ENCODE measurements at places on chromosomes 4 and X.

DNA sequence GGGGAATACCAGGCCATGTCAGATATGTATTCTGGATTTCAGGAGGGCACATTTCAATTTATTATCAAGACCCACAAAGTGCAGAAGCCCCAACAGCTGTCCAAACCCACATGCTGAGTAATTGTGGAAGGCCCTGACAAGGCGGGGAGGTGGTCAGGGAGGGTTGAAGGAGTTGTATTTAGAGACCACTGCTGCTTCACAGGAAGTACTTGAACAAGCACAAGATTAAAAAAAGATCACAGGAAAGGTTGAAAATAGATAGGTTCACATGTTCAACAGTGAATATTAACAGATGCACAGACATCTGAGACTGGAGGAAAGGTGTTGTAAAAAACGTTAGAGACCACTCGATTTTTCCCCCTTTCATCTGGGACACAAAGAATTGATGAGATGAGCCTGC is 17.9 kb downstream of the ATP8A1 start:
- no peaks in the 10 kb centered on the region for H3K36me3 ChIP-seq
- no peak for DNase-seq
- no peaks in the 10 kb centered on the region for H3K27me3 ChIP-seq
- no peak overlapping the region for H3K27ac ChIP-seq

- peak overlapping the region; percentile 93 for H3K27ac ChIP-seq
- DNase-seq: no peak
- H3K36me3 ChIP-seq: no peaks in the 10 kb centered on the region
- H3K4me1 ChIP-seq: no peaks in the 10 kb centered on the region
Observed at GRCh38 chr4:139554642-139554892, 1.5 kb downstream of the SETD7 start.

DNA sequence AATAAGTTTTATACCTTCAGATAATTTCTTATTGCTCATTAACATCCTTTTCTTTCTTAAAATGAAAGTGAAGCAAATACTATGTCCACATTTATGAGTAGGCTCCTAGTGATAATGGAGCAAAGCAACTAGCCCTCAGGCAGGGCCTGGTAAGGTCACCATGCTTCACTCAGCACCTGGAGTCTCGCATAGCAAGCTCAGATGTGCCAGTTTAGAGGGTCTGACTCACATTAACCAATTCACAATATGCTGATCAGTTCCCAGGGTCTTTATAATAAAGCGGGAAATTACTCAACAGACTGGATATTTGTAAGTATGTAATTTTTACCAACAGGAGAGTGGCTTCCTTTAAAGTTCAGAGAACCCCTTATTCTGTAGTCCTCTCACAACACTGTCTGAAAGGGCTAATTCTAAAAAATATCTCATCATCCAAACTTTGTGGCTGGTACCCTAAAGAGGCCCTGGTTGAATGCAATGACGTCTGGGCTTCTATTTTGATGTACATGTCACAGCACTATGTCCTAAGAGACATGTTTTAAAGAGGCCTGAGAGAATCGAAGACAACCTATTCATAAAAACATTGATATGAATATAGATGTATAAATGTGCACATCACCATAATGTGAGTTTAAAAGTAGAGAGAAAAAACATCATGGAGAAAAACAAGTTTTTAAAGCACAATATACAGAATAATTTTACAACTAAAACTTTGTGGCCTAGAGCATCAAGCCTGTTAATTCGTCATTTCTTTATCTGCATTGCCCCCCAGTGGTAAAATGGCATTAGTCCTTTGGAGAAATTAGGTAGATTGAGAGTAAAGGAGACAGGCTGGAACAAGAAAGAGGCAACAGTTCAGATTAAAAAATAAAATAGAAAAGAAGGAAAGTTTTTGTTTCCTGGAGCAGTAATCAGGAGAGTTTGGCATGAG is 44.3 kb downstream of the IL21 start:
- no peak overlapping the region for H3K27ac ChIP-seq
- no peaks in the 10 kb centered on the region for H3K4me1 ChIP-seq
- H3K4me3 ChIP-seq: no peak overlapping the region
- H3K27me3 ChIP-seq: no peaks in the 10 kb centered on the region

DNA sequence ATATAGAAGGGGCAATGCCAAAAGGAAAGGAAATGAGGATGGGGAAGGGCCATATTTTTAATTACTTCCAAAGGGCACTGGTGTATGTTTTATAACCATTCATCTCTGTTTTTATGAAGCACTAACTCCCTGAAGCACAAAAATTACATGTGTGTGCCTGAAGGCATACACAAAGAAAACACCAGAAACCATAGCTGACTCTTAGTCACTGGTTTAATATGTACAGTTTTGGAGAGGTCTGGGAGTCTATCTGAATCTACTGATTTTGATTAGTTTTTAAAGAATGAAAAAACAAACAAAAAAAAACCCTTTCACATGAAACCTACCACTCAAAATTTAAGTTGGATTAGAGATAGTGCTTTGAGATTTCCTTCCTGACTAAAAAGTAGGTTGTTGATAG is 438.7 kb downstream of the RPA4 start:
- H3K4me3 ChIP-seq: no peak overlapping the region
- no peak overlapping the region for H3K27ac ChIP-seq
- no peaks in the 10 kb centered on the region for H3K4me1 ChIP-seq
- DNase-seq: no peak
- peaks cover 2% of the 10 kb centered on the region for H3K27me3 ChIP-seq

DNA sequence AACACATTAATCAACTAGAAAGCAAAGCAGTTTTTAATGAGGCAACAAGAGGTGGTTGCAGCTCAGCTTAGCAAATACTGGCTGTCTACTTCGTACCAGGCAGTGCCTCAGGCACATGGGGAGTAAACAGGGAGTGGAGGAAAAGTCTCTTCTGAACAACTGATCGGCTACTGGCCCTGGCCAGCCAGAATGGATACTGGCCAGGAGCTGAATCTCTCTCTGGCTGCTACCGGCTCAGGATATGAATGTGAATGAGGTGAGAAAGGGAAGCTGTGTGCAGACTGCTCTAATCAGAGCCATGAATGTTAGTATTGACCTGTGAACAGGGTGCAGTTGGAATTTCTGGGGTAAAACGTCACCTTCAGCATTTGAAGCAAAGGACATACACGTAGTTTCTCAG is 77.3 kb downstream of the STK32B start:
- no peaks in the 10 kb centered on the region for H3K36me3 ChIP-seq
- H3K4me3 ChIP-seq: no peak overlapping the region
- no peak overlapping the region for H3K27ac ChIP-seq
- no peak for DNase-seq

- H3K4me3 ChIP-seq: no peak overlapping the region
- no peaks in the 10 kb centered on the region for H3K4me1 ChIP-seq
- H3K36me3 ChIP-seq: no peaks in the 10 kb centered on the region
- DNase-seq: no peak
- H3K27ac ChIP-seq: no peak overlapping the region
Observed at GRCh38 chr4:169682372-169683047, 62.1 kb downstream of the CLCN3 start.

GRCh38 chr4:89303177-89303576 is 4.4 kb downstream of the GPRIN3 start:
- H3K4me1 ChIP-seq: peaks cover 16% of the 10 kb centered on the region
- H3K27ac ChIP-seq: peak overlapping the region; percentile 9
- H3K4me3 ChIP-seq: no peak overlapping the region
- H3K27me3 ChIP-seq: no peaks in the 10 kb centered on the region
- H3K36me3 ChIP-seq: no peaks in the 10 kb centered on the region

- DNase-seq: peak; percentile 14
- H3K27ac ChIP-seq: no peak overlapping the region
- H3K27me3 ChIP-seq: no peaks in the 10 kb centered on the region
- no peaks in the 10 kb centered on the region for H3K36me3 ChIP-seq
Observed at GRCh38 chr4:111269439-111269838, 646.6 kb upstream of the PITX2 start.

GRCh38 chr4:16032396-16032770 is 51.4 kb downstream of the PROM1 start:
- H3K4me3 ChIP-seq: no peak overlapping the region
- peaks cover 34% of the 10 kb centered on the region for H3K4me1 ChIP-seq
- H3K27me3 ChIP-seq: no peaks in the 10 kb centered on the region
- no peak overlapping the region for H3K27ac ChIP-seq
- no peaks in the 10 kb centered on the region for H3K36me3 ChIP-seq

- peaks cover 6% of the 10 kb centered on the region for H3K36me3 ChIP-seq
- no peak overlapping the region for H3K27ac ChIP-seq
- H3K27me3 ChIP-seq: no peaks in the 10 kb centered on the region
- H3K4me3 ChIP-seq: no peak overlapping the region
- no peaks in the 10 kb centered on the region for H3K4me1 ChIP-seq
- no peak for DNase-seq
Observed at GRCh38 chrX:112785344-112785743, 55.3 kb downstream of the AMOT start.

DNA sequence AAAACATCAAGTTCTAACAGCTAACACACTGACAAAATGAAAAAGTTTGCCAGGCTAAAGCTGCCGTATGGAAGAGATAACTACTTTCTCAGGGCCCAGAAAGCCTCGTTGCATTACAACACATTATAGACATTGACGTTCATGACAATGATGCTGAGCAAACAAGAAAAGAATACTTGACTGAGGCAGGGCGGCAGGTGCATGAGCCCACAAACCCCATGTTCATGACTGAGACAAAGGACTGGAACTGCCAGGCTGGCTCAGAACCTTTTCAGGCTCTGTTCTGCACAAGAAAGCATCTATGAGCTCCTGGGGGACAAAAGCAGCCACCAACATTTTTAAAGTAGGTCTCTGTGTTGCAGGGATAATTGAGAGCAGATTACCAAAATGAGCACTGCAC is 13.6 kb downstream of the TLR6 start:
- H3K27me3 ChIP-seq: no peaks in the 10 kb centered on the region
- no peaks in the 10 kb centered on the region for H3K4me1 ChIP-seq
- no peak overlapping the region for H3K4me3 ChIP-seq
- H3K36me3 ChIP-seq: no peaks in the 10 kb centered on the region
- H3K27ac ChIP-seq: no peak overlapping the region
- DNase-seq: no peak

DNA sequence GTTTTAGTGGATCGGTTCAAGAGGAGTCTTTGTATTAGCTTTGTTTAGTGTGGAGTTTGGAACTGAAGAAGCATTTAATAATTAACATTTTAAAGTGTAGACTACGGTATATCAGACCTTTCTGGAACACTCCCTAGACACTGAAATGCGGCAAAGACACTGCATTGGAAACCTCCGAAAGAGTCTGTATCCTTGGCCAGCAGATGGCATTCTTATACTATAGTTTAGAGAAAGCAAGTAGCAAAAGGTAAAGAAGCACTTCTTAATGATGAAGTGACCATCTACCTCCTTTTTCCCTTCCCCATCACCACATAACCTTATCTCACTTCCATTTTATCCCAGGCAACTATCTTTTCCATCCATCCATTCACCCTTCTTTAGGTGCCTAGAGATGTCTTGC is 7.6 kb downstream of the FABP2 start:
- H3K4me3 ChIP-seq: no peak overlapping the region
- H3K4me1 ChIP-seq: no peaks in the 10 kb centered on the region
- peak; percentile 80 for DNase-seq
- H3K27me3 ChIP-seq: no peaks in the 10 kb centered on the region

DNA sequence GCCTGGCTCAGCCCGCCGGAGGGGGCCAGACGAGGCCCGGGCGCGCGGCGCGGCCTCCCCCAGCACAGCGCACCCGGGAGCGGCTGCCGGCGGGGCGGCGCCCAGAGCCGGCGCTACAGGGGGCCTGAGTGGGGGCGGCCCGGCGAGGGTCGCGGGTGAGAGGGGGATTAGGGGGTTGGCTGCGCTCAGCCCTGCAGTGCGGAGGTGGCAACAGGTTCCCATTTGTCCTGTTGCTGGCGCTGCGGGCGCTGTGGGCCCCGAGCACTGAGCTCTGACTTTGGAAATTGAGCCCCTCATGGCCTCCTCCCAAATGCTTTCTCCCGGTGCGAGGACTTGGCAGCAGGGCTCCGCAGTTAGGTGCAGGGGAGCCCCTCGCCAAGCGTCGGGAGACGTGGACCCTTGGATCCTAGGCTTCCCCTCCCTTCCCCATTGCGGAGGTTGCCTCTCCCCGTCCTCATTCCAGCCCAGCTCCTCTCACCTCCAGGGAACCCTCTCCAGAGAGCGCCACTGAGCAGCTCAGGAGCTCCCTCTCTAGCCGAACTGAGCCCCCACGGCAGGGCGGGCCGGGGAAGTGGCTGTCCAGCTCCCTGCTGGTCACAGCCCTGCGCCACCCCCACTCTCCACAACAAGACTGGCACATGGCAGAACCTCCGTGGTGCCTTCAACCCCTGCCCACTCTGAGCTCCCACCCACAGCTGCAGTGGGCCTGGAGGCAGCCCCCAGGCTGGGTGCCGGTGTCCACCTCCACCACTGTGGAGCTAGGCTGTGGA is 2.5 kb upstream of the DUSP9 start:
- H3K27me3 ChIP-seq: peaks cover 3% of the 10 kb centered on the region
- DNase-seq: peak; percentile 26
- no peaks in the 10 kb centered on the region for H3K36me3 ChIP-seq
- H3K4me3 ChIP-seq: no peak overlapping the region

DNA sequence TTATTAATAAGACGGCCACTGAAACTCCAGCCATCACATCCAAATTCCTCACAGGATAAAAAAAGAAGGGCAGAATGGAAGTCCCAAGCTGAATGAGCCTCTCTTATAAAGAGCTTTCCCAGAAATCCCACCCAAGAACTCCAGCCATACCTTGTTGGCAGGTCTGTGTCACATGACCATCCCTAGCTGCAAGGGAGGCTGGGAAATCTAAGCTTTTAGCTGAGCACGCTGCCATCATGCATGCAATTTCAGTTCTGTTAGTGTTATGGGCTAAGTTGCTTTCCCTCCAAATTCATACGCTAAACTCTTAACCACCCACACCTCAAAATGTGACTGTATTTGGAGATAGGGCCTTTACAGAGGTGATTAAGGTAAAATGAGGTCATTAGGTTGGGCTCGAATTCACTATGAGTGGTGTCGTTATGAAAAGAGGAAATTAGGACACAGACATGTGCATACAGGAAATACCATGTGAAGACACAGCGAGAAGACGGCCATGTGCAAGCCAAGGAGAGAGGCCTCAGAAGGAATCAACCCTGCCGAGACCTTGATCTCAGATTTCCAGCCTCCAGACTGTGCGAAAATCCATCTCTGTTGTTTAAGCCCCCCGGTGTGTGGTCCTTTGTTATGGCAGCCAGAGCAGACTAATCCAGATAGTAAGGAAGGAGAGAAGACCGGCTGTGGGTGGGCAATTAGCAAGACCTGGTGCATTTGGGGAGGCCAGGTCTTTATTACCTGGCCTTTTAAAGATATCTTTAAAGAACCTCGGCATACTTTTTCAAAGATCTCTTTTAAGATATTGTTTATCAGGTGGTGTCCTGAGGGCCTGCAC is 317.6 kb downstream of the BCOR start:
- no peaks in the 10 kb centered on the region for H3K36me3 ChIP-seq
- H3K27ac ChIP-seq: no peak overlapping the region
- no peaks in the 10 kb centered on the region for H3K4me1 ChIP-seq
- no peak for DNase-seq
- no peaks in the 10 kb centered on the region for H3K27me3 ChIP-seq

DNA sequence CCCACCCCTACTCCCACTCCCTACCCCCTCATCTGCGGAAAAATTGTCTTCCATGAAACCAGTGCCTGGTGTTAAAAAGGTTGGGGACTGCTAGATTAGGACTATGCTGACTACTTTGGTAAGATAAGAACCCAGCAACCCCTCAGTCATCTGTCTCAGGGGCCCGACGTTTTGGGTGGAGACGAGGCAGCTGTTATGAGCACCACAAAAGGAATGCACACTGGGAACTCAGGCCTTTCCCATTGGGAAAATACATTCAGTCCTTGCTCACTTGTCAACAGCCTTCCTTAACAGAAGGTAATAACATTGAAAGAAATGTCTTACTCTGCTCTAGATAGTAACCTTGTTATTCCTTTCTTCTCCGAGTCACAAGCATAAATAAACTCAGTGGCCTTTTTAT is 310.8 kb downstream of the AFF2 start:
- no peak overlapping the region for H3K27ac ChIP-seq
- H3K4me3 ChIP-seq: no peak overlapping the region
- no peaks in the 10 kb centered on the region for H3K27me3 ChIP-seq
- H3K36me3 ChIP-seq: no peaks in the 10 kb centered on the region
- no peak for DNase-seq
- H3K4me1 ChIP-seq: no peaks in the 10 kb centered on the region

All from kidney (tissue), 22 donors.